Thyroid gland (tissue), 4 donors: ENCODE measurements at places on chromosomes 3 and 15. TPM values are rescaled to one million over a fixed set of nuclear protein-coding genes. Genes with fewer than 3 reads are reported as not detected.
A peak's percentile ranks its signal among the peaks of the same experiment; 100 is the strongest.

DNA sequence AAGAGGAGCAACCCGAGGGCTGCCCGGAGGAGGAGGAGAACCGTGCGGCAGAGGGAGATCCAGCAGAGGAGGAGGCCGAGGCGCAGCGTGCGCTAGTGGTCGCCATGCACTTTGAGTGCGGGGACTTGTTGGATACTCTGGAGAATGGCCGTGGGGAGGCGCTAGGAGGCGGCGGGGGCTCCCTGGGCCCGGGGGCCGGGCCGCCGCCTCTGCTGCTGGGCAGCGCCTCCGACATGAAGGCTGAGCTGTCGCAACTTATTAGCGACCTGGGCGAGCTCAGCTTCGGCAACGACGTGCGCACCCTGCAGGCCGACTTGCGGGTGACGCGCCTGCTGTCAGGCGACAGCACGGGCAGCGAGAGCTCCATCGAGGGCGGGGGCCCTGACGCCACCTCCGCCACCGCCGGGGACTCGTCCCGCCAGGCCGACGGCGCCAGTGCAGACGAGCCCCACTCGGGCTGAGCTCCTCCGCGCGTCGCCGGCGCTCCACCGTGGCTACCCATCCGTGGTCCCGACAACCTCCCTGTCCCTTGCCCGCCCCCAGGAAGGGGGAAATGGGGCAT is 2.0 kb downstream of the FAM43A start:
- peak; percentile 71 for DNase-seq

GRCh38 chr15:83365370-83365938 is 81.0 kb upstream of the BNC1 start:
- no peak for DNase-seq

GRCh38 chr15:49064281-49064653 is 18.0 kb upstream of the SECISBP2L start:
- DNase-seq, result no peak

DNA sequence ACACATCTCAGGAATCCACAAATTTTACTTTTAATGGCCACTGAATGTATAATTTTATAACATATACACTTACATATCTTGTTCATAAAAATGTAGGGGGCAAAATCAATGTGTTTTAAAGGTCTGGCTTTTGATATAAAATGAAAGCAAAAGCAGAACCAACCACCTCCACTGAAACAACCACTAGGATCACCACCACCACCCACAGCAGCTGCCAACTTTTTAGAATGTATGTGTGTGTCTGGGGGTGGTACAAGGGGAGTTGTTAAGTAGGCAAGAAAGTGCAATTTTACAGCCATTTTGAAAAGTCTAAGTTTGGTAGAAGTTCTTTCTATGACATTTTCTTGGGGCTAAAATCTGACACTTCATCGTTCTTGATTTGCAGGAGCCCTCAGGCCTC is 44.0 kb downstream of the OTOL1 start:
- DNase-seq, result no peak

- DNase-seq, result no peak
Observed at GRCh38 chr3:133588035-133588434, 14.5 kb downstream of the CDV3 start.

Gene AMIGO3
- 0.40 TPM for total RNA-seq

Gene ADPGK
- 74.6 TPM for total RNA-seq

Gene NUSAP1
- 8.1 TPM for total RNA-seq

Gene CLDN1
- total RNA-seq, result 6.0 TPM
